ENCODE measurements at places on chromosomes 6 and 20.

DNA sequence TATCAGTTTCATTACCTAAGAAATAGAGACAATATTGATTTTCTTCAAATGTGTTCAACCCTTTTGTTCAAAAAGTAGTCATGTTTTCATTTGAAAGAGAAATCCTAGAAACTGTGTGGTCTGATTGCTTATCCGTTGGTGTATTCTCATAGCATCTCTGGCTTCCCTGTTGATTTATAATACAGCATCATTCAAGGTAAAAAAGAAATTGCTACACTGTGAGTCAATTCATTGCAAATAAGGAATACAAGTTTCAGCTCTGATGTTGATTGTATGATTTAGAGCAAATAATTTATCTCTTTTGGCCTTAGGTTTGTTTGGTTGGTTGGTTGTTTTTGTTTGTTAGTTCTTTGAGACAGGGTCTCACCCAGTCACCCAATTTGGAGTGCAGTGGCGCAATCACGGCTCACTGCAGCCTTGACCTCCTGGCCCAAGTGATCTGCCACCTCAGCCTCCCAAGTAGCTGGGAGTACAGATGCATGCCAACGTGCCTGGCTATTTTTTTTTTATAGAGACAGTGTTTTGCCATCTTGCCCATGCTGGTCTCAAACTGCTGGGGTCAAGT, 185.5 kb upstream of the TNFAIP3 start:
- DNase-seq: no peak

DNA sequence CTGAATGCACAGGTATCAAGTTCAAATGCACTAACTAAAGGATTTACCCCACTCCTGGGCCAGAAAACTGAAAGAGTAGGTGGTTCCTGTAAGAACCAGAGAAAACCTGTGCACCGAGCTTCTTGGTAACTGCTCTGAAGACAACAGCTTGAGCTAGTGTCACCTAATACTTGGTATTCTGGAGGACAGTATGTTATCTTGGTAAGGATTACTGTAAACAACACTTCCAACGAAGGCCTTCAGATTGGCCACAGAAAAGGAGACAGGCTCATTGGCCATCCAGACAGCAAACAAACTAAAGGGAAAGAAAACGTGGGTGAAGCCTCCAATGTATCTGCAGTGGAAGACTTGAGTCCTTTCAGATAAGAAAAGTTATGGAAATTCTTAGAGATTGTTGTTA, 61.5 kb downstream of the GMPR start:
- DNase-seq: no peak

GRCh38 chr6:42440778-42441696, 10.7 kb downstream of the TRERF1 start:
- no peak for DNase-seq

DNA sequence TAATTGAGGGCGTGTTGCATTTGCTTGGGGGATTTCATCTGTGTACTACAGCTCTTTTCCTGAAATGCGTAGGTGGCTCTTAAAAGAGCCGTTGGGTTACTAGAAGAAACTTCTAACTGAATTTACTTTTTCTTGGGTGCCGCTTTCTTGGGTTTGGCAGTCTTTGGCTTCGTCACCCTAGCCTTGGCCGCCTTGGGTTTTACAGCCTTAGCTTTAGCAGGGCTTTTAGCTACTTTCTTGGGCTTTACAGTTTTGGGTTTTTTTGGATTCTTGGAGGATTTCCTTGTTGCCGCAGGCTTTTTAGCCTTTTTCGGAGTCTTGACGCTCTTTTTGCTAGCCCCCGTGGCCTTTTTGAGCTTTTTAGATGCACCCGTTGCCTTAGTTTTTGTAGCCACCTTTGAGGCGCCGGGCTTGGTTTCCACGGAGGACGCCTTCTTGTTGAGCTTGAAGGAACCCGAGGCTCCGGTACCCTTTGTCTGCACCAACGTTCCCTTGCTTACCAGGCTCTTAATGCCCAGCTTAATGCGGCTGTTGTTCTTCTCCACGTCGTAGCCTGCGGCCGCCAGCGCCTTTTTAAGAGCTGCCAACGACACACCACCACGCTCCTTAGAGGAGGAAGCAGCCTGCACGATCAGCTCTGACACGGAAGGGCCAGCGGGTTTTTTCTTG, 54.5 kb downstream of the TRIM38 start:
- DNase-seq: no peak

GRCh38 chr6:7624796-7625710, 35.1 kb downstream of the SNRNP48 start:
- DNase-seq: no peak

GRCh38 chr6:143406673-143407072, 43.8 kb downstream of the ADAT2 start:
- no peak for DNase-seq

DNA sequence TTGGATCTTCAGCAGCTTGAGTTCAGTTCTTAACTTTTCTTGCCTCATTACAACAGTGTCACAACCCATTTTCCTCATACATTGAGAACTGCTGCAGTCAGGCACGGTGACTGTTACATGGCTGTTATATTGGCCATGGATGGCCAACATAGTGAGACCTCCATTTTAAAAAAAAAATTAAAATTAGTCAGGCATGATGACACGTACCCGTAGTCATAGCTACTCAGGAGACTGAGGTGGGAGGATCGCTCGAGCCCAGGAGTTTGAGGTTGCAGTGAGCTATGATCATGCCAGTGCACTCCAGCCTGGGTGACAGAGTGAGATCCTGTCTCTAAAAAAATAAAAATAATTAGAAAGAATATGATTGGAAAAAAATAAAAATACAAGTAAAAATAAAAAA, 9.9 kb upstream of the MMP24 start:
- no peak for DNase-seq

GRCh38 chr20:55513954-55514353, 491.4 kb downstream of the CBLN4 start:
- DNase-seq: no peak

DNA sequence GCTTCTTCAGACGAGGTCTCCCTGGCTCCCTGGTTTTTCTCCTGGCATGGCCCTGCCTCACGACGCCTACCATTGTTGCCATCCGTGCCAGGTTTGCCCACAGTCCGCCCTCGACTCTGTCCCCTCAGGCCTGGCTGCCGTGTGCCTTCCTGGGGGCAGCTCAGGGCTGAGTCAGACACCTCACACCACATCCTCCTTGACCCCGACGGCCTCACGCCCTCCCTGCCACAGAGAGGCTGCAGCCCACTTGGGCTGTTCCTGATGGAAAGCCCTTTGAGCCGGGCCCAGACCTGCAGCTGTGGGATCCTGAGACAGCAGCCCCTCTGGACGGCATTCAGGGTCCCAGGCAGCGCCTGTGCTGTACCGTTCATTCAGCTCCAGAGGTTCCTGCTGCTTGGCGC, 108.3 kb downstream of the PSMB1 start:
- no peak for DNase-seq

DNA sequence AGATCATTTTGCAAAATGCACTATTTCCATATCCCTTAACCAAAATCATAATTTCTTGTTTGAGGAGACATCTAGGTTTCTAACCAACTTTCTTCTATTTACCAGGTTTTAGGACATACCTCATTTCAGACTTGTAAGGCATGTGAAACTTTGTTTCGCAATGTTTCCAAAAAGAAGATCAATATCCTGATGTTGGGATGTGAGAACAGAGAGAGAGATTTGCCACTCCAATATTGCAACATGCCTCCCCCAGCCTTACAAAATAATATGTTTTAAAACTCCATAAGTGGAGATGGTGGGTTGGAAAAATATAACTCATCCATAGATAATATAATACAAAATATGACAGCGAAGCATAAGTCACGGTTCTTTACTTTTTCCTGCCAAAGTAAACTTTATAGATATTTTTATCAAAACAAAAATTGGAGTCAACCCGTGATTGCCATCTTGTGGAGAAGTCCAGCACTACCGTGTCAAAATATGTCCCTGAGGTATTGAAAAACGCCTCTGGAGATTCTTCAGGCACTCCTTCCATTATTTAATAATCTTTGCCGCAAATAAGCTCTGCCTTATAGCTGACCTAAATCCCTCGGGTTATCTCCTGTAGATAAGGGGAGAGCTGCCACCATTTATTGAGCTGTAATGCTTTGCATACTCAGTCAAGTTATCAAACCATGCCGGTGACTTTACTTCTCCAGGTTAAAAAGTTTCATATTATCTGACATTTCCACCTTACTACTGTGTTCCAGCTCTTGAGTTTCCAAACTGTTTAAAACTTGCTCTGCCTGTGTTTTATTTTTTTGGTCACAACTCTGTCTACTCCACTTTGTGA, 534.2 kb downstream of the HACE1 start:
- DNase-seq: no peak

GRCh38 chr6:142395768-142396231, 94.0 kb downstream of the ADGRG6 start:
- no peak for DNase-seq

DNA sequence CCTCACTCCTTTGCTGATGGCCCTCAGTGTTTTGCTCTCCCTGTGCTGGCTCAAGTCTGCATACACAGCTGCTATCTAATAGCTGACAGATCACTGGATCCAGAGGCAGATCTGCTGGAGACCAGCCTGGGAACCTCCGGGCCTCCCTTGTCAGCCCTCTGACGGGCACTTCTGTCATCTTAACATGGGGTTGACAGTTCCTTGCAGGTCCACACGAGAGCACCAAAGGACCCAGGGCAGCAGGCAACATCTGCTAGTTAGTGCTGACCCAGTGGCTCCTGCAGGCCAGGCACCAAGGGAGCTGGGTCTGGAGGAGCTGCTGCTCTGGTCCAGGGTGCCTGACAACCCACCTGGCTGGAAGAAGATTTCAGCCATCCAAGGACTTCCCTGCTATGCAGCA, 208.1 kb downstream of the UST start:
- no peak for DNase-seq

DNA sequence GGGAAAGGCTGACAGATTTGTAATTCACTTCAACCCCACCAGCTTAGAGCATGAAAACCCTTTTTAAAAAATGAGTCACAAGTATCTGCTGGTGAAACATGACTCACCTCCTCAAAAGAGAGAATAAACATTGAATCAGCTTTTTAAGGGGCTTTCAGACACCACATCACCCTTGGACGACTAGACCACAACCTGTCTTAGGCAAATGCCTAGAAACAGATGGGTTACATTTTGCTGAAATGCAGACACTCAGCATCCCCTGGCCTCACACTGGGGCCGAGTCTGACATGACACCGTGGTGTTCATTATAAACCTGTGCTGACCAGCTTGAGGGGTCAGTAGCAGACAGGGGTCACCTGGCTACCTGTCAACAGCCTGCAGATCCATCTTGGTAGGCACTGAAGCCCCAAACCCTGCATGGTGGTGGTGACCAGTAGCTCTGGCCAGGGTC, 175.3 kb upstream of the CST7 start:
- DNase-seq: no peak

DNA sequence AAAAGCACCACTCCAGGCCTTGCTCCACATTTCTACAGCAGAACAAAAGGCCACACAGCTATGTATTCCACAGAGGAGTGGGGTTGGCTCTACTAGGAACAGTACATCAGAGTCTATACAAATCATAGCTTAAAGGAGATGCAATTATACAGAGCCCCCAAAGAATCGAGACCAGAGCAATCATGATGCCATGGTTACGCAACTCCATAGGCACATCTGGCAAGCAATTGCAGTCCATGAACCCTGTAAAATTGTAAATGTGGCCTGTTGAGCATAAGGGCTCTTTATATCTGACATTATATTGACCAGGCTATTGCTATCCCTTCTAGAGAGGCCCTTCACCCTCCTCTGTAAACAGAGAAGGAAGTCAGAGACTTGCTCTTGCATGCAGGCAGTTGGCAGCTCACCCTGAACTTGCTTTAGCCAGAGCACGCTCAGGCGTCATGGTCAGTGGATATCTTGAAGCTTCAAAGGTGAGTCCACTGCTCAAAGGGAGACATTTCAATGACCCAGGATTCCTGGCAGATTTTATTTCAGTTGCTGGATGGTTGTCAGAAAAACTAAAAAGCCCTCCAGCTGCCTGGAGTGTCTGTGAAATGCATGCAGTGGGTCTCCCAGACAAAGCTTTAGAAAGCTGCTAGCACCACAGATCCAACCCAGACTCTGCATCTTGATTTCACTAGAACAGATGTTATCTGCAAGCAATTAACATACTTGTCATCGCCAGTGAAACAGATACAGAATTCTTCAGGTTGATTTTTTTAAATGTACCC, 357.2 kb downstream of the CENPW start:
- DNase-seq: no peak

GRCh38 chr20:49976542-49976941, 6.2 kb upstream of the SNAI1 start:
- no peak for DNase-seq

- DNase-seq: no peak
Observed at GRCh38 chr6:129206821-129207220, 323.9 kb downstream of the LAMA2 start.

DNA sequence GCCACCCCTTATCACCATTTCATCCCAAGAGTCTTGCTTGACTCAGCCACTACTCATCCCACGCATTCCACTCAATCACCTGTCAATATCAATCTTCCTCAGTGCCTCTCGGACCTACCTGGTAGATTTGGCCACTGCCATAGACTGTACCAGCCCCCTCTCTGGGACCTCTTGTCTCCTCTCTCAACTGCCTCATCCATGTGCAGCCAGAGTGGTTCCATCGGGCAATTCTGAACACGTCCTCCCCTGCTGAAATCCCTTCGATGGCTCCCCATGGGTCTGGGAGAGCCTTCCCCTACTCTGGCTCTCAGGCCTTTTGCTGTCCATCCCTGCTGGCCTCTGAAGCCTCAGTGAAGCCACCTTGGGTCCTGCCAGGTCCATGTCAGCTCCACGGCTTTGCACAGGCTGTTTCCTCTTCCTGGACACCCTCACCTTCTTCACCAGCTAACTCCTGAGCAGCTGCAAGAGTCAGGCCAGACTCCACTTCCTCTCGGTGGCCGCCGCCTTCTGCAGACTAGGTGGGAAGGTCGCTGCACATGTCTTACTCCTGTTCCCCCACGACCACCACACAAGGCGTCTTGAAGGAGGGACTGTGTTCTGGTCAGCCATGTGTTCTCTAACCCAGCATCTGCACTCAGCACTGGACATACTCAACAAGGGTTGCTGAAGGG, 120.4 kb downstream of the TOX2 start:
- no peak for DNase-seq

GRCh38 chr20:1652960-1653359, 4.6 kb downstream of the SIRPG start:
- DNase-seq: no peak

- DNase-seq: no peak
Observed at GRCh38 chr6:78580923-78581322, 286.4 kb upstream of the IRAK1BP1 start.

- DNase-seq: no peak
Observed at GRCh38 chr6:155974811-155975323, 519.2 kb upstream of the NOX3 start.

GRCh38 chr6:9463311-9463710, 951.6 kb downstream of the TFAP2A start:
- DNase-seq: no peak

GRCh38 chr6:29764422-29765196, 41.4 kb downstream of the HLA-F start:
- no peak for DNase-seq

GRCh38 chr20:46123482-46124245, 5.5 kb downstream of the CD40 start:
- DNase-seq: no peak
